ENCODE measurements at places on chromosomes 4 and X. TPM values are rescaled to one million over a fixed set of nuclear protein-coding genes. Genes with fewer than 3 reads are reported as not detected.

Gene F11
- not detected for total RNA-seq

Gene C1QTNF7
- total RNA-seq, result not detected

- H3K27me3 ChIP-seq, result no peaks in the 10 kb centered on the region
- no peaks in the 10 kb centered on the region for H3K36me3 ChIP-seq
- H3K4me3 ChIP-seq, result no peak overlapping the region
- DNase-seq, result no peak
Measured at GRCh38 chrX:45479835-45480422, 279.3 kb upstream of the DIPK2B start.

DNA sequence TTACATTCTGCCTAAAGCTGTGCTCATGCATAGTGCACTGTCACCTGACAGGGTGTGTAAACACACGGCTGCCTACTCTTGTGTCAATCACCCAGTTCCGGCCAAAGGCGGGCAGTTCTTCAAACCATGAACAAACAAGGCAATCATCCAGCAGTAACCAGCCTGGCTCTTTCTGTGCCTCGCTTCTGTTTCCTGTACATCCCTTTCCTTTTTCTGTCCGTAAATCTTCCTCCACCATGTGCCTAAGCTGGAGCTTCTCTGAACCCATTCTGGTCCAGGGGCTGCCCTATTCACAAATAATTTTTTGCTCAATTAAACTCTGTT is 60.8 kb upstream of the CBR4 start:
- no peak for DNase-seq
- no peaks in the 10 kb centered on the region for H3K4me1 ChIP-seq
- H3K4me3 ChIP-seq, result no peak overlapping the region

- no peaks in the 10 kb centered on the region for H3K4me1 ChIP-seq
- no peak overlapping the region for H3K27ac ChIP-seq
- H3K27me3 ChIP-seq, result no peaks in the 10 kb centered on the region
Measured at GRCh38 chr4:40685300-40685699, 55.6 kb upstream of the RBM47 start.

DNA sequence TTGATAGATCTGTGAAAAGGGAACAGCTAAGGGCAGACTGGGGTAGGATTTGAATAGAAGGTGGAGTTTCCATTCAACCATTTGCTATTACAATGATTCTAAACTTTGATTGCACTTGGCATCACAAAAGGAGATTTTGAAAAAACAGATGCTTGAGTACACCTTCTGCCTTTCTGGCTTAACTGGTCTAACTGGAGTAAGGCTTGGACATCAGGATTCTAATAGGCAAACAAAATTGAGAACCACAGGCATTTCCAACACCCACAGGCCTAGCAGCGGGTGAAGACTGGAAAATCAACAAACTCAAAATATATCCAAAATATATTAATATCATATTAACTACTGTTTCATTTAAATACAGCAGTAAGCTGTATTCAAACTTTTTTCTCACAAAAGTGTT is 1.9 kb upstream of the VEGFC start:
- no peak for DNase-seq
- no peaks in the 10 kb centered on the region for H3K36me3 ChIP-seq
- H3K27me3 ChIP-seq, result peaks cover 5% of the 10 kb centered on the region

- no peaks in the 10 kb centered on the region for H3K27me3 ChIP-seq
- H3K4me1 ChIP-seq, result no peaks in the 10 kb centered on the region
Measured at GRCh38 chrX:139559383-139560042, 29.0 kb downstream of the F9 start.

DNA sequence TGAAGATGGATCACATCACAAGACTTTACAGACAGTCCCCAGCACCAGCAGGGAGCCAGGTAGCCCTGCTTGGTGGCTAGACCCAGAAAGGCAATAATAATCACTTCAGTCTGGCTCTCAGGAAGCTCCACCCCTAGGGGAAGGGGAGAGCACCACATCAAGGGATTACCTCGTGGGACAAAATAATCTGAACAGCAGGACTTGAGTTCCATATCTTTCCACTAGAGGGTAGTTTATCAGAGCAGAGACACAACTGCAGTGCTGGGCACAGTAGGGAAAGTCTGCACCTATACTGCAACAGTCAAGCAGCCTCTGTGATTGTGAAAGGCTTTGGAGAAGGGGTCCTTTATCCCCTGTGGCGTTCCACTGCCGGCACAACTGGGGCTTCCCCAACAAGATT is 547.0 kb upstream of the POU3F4 start:
- no peak overlapping the region for H3K4me3 ChIP-seq
- DNase-seq, result no peak

Data from CD8-positive, alpha-beta memory T cell (primary cell).